ENCODE measurements at places on chromosomes 3 and 15.

- DNase-seq = no peak
Observed at GRCh38 chr15:70376929-70377691, 279.4 kb upstream of the TLE3 start.

DNA sequence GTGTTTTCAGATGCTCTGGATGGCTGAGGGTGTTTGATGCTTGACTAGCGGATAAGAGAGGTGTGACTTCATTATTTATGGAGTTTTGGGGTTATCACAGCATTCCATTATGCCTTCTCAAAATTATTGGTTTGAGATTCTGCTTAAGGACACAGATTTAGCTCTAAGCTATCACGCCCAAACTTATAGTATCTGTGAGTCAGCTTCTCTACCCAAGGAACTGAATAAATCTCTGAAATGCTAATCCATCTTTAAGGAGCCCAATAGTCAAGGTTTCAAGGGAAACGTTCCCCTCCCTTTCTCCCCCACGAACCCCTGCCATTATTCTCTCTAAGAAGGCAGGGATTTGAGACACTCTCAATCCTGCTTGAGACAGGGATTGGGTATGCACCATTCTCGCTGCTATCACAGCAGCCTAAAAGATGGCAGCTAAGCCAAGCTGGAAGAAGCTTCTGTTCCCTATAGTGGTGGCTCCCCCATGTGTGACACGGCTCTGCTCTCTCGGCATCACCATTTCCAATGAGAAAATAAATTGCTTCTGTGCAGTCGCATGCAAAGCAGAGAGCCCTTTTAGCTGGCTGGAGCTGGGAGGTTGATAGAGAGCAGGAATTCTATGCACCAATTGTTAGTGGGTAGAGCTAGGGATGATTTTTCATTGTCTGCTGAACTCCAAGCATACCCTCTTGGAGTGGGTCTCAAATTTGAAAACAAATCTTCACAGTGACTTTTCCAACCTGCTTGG is 151.1 kb downstream of the IL20RB start:
- no peak for DNase-seq

- DNase-seq = no peak
Observed at GRCh38 chr15:76340803-76341365, 4.3 kb downstream of the ISL2 start.

GRCh38 chr15:38623744-38624143 is 59.1 kb upstream of the RASGRP1 start:
- DNase-seq = no peak

- DNase-seq = no peak
Observed at GRCh38 chr3:187878772-187879518, 133.7 kb upstream of the BCL6 start.

GRCh38 chr3:140719841-140720614 is 42.2 kb downstream of the TRIM42 start:
- DNase-seq = no peak

- DNase-seq = no peak
Observed at GRCh38 chr15:51310064-51310463, 28.3 kb downstream of the CYP19A1 start.

DNA sequence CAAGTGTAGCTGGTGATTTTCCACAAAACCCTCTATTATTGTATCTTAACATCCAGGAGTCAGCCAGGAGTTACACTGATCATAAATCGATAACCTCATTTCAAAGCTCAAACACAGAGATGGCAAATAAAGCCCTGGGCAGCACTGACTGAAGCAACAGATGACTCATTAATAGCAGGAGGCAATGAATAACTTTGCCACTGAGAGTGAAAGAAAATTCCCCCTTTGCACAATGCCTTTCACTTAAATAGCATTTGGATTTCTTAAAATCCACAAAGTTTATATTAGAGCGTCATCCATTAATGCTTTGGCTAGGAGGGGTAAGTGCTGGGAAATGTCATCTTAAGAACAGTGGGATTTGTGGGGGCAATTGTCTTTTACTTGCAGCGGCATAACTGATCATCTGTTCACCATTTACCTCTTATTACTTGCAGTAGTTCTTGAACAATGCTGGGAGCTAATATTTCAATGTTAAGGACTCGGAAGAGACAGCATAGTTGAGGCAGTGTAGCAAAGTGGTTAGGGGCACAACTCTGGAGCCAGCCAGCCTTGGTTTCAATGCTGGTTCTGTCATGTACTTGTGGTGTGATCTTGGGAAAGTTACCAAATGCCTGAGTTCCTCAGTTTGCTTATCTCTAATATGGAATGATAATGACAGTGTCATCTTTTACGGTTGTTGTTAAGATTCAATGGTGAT is 630.4 kb upstream of the TBL1XR1 start:
- no peak for DNase-seq

DNA sequence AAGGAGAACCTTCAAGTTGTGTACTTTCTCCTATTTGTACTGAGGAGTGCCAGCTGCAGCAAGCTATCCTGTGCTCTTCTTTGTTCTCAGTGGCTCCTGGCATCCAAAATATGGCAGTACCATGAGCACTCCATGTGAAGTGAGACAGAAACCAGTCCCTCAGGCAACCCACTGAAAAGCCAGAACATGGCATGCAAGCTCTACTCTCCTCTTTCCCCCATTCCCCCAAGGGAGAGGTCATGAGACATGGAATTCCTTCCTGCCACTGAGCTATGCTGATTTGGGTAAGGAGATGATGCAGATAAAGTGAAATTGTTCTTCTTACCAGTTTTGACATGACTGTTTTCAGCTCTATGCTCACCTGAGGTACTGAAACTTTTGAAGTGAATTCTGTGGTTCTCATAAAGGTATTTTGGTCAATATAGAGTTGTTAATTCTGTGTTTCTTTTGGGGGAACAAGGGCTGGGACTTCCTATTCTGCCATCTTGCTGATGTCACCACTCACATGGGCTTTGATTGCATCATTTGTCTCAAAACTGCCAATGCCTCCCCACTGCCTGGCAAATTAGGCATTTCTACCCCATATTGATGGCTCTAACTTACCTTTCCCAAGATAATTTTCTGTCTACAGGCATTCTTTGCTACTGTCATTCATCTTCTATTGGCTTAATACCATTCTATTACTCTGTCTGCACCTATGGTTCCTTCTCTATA is 22.8 kb upstream of the CEP152 start:
- DNase-seq = no peak

DNA sequence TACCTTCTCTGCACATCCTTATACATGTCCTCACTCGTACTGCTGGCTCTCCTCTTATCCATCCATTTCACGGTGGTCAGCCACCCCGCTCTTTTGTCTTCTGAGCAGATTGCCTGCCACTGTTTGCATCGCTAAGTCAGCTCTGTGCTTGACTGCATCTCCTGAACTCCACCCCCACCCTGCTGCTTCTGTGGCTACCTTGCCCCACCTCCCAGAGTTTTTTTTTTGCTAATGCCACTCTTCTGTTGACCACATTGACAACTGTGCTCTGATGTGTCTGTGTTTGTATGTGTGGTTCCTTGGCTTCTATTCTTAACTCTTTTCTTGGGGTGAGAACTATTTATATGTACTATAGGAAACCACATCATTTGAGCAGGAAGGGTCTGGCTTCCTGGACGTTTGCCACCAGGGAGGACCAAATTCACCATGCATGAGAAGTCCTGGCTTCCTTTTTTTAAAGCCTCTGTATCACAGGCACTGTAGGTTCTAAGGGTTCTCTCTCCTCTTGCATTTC is 12.8 kb upstream of the MTMR10 start:
- no peak for DNase-seq

- no peak for DNase-seq
Observed at GRCh38 chr15:67303490-67304363, 49.1 kb downstream of the IQCH start.

DNA sequence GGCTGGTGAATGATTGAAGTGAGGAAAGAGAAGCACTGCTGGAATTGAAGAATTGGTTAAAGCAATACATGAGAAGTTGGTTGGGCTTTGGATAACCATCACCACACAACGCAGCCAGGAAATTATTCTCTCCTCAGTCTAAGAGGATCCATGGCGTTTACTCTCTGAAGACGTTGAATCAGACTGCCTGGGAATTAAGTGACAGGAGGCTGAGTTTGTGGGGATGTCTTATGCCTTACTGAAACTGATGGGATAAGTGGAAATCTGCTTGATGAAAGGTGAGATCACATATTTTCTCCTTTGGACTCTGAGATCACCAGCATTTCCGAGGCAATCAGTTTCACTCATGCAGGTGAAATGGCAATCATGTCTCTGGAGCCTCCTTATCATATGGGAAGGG is 456.1 kb upstream of the GBE1 start:
- no peak for DNase-seq

GRCh38 chr3:152054315-152054714 is 180.9 kb downstream of the SUCNR1 start:
- no peak for DNase-seq

Data from stimulated activated CD4-positive, alpha-beta T cell treated with anti-CD3 and anti-CD28 coated beads, Interleukin-1b, Interleukin-23, amount 100 ng/mL, for 1 hour (primary cell).